ENCODE measurements at places on chromosomes 1 and 21.
A peak's percentile ranks its signal among the peaks of the same experiment; 100 is the strongest.

DNA sequence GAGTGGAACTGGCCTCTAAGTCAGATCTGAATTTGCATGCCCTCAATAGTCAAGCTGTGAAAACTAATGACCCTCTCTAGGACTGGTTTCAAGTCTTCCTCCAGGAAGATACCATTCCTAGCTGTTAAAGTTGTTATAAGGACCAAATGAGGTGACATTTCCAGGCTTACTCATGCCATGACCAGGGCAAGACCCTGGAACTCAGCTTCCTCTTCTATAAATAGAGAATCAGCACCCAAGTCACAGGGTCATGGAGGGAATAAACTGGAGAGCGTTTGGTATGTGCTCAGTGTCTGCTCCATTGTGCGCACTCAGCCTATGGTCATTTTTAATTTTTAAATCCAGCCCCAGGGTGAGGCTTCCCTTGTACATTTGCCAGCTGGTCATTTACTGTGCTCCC, 2.5 kb downstream of the S100A9 start:
- no peak for DNase-seq

DNA sequence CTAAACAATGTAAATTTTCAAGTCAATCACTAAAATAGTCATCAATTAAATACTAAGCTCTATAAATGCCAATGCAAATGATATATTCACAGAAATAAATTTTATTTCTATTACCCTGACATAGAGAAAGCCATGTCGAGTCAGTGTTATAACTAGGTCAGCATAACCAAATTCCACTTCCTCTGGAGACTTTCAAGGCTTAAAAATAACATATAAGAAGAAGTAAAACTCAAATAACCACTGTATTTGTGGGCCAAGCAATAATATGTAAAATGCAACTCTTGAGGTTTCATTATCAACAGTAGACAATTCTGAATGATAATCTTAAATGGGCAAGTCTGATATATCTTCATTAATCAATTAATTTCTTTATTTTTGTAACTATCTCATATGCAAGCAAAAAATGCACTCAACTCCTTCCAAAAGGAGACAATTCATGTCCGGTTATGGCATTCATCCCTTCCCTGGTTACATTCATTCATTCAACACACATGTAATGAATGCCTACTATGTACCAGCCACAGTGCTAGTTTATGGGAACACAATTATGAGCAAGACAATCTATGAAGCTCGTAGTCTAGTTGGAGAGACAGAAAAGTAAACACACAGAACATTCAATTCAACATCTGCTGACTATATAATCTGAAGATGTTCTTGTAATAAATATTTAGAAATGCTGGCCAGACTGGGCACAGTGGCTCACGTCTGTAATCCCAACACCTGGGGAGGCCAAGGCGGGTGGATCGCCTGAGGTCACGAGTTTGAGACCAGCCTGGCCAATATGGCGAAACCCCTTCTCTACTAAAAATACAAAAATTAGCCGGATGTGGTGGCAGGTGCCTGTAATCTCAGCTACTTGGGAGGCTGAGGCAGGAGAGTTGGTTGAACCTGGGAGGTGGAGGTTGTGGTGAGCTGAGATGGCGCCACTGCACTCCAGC, 37.1 kb upstream of the CAP1 start:
- no peak for DNase-seq

DNA sequence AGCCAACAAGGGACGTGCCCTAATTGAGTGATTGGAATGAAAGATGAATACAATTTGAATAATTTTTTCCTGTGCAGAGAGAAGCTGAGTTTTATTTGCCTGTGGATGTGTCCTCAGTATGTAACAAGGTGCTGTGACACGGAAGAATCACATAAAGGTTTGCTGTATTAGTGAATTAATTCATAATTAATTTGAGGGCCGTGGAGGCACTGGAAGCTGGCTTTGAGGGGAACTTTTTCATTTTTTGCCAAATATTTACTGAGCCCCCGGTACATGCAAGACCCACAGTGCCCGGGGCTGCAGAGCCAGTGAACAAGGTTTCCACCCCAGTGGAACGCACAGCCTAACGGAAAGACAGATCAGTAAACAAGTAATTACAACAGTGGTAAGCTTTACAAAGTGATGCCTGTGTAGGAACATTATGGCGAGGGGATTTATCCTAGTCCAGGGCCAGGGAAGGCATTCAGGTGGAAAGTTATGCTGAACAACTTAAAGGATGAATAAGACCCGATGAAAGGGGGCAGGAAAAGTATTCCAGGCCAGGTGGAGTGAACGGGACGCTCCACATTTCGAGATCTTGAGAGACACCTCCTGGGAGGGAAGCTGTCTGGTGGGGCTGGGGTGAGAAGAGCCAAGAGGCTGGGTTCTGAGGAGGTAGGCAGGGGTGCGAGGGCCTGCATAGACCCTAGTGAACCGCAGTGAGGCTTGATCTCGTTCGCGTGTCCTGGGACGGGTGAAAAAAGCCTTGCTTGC, 773 bp upstream of the RCC2 start:
- no peak for DNase-seq

- DNase-seq: no peak
These were observed 878.9 kb upstream of the CXADR start for GRCh38 chr21:16633831-16634459.

DNA sequence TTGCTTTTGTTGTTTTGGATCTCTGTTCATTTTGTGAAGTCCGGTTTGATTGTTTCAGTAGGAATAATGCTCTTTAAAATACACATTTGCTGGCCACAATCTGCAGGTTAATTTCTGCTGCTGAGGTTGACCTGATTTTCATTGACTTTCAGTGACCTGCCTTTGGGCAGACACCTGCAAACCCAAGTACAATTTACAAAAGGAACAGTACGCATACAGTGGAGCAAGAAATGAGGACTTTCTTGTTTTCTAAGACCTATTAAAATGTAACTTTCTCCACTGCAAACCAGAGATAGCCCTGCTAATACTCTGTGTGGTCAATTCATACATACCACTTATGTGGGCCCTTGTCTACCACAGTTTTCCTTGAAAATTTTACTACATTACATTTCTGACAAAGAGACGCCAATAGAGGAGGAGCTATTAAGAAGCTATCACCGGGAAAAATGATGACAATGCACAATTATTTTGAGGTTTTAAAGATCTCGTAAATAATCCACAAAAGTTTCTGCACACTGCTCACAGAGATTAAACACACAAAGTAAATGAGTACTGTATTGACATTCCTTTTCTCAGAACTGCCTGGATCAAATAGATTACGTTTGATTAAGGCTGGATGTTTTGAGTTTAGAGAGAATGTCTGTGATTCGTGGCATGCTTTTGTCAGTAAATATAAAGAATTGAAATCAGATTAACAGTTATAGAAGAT, 141.9 kb downstream of the SDCCAG8 start:
- DNase-seq: no peak

DNA sequence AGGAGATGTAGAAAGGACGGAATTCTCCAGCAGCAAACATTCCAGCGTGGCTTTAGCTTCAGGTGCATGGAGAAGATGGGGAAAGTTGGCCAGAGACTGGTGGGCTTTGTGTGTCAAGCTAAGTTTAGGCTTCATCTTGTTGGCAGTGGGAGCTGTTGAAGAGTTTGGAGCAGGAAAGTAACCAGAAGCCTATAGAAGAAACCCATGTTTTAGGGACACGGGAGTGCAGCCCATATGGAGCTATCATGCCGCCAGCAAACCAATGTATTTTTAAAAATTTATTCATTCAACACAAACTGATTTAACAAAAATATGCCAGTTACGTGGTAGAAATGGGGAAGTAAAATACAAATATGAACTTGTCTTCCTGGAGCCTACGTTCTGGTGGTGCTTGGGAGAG, 53.7 kb downstream of the ACTL8 start:
- DNase-seq: no peak

DNA sequence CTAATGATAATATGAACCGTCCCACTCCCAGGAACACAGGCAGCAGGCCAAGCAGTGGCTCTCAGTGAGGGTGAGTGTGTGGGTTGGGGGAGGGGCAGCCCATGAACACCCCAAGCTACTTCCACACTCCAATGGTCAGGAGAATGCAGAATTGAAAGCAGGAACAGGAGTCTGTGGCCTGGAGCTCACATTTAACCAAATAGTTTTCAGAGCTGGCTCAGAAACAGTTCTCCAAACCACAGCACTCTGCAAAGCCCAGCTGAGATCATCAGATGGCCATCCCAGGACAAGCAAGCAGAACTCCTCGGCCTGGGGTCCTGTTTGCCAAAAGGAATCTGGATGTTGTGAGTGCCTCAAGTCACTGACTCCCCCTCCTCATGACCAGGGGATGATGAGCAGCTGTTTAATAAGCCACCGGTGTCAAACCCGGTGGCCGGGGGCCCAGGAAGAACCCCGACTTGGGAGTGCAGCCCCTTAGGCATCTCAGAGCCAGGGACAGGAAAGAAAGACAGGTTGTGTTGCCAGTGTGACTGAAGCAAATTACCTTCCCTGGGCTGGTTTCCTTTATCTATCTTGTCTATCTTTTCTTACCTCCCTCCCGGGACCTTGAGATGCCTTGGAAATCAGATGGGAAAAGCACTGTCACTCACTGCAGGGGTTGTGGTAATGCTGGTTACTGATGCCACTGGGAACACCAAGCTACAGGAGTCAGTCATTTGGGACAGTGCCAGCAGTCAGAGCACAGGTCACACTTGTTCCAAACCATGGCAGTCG, 20.4 kb downstream of the DEGS1 start:
- DNase-seq: peak; percentile 99

DNA sequence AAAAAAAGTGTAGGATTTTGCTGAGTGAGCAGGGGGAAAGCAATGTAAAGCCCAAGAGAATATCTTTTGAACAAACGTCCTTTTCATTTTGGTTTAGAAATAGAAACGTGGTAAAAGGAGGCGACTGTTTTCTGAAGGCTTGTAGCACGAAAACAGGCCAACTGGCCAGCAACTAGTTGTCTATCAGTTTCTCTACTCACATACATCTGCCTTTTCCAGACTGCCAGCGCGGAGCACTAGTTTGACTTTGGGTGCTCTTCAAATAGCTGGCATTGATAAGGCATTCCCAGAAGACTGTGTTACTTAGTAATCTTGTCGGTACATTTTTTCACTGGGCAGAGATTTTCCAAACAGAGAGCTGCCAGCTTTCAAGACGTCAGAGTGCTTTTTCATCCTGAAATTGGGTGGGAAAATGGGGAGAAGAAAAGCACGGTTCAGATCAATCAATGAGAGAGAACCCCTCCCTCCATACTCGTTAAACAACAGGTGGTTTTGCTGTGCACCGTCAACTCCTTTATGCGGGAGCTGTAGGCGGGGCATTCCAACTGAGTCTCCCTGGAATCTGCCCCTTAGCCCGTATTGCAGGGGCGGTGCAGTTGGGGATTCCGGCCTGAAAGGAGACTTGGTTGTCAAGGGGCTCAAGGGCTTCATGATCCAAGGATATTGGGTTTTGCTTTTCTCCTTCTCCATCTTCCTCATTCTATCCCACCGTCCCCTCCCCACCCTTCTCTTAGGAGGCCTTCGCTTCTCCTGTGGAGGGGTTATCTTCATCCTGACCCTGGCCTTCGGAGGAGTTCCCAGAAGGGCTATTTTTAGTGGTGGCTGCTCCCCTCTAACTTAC, 884 bp upstream of the LRRC8C start:
- no peak for DNase-seq

DNA sequence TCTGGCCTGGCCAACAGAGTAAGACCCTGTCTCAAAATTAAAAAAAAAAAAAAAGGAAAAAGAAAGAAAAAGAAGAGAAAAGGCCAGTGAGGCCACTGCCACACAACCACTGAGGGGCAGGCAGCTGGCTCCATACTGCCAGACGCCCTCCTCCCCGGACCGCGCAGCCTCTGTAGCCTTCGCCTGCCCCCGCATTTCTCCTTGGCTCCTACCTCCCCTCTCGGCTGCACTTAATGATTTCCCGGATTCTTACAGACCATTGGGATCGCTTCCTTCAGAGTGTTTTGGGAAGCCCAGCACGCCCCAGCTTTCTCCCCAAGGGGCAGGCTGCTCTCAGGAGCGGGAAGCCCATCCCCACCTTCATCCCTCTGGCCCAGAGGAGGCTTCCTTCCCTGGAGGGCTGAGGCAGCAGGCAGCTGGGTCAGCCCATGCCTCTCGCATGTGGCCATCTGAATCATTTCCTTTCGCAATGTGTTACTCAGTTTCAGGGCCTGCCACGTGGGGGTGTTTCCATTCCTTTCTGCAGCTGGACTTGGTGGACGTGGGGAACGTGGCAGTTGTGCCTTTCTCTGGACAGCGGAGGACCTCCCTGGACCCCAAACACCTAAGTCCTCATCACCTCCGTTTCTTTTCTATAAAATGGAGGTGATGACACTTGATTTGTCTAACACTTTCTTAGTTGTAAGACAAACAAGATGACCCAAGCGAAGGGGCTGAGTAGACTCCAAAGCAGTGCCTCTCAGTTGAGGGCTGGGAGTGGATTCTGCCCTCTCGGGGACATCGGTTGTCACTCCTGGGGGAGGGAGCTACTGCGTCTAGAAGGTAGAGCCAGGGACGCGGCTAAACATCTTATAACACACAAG, 2.3 kb downstream of the SLC2A5 start:
- peak; percentile 24 for DNase-seq

- DNase-seq: no peak
These were observed 162.6 kb downstream of the TNR start for GRCh38 chr1:175580841-175581240.

GRCh38 chr1:18883636-18884418, 18.5 kb downstream of the ALDH4A1 start:
- peak; percentile 35 for DNase-seq

DNA sequence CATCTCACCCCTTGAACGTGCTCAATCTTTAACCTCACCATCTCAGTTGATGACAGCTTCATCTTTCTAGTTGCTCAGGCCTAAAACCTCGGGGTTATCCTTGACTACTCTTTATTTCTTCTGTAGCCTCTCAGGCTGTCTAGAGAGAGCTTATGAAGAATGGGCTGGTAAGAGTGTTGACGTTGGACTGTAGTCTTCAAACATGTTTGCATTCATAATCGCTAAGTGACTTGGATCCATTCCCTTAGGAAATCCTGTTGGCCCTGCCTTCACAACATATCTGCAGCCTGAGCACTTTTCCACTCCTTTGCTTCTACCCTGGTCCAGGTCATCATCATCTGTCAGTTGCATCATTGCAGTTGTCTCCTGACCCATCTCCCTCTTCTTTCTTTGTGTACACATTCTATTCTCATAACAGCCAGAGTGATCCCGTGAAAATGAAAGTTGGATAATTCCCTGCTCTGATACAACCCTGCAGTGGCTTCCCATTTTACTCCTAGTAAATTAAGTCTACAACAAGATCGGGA, 10.5 kb downstream of the UCK2 start:
- DNase-seq: no peak

- no peak for DNase-seq
These were observed 5.8 kb downstream of the JMJD4 start for GRCh38 chr1:227729144-227729880.

DNA sequence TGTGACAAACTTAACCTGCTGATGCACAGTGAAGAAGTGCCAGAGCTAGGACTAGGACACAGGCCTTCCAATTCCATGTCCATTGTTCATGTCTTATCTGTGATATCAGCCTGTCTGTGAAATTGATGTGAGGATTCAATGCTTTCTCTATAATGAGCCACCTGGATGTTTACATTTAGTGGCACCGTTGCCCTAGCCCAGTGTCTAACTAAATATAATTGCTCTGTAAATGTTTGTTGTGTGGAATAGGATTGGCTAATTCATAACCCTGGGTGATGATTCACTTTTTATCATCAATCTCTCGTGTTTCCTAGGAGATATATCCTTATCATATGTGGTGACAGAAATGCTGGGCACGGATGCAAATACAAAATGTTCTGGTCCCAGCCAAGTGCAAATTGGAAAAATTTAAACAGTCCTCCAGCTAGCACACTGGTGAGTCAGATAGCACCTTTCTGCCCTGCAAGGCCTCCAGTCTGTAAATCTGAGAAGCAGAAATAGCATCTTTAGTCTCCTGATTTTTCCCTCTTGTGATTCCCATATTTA, 46.9 kb upstream of the GNG12 start:
- no peak for DNase-seq

- DNase-seq: no peak
These were observed 31.6 kb upstream of the C1orf146 start for GRCh38 chr1:92186081-92186480.
